ENCODE measurements at places on chromosomes 3 and 15.

GRCh38 chr3:126057936-126058335 lies 26.0 kb downstream of the SLC41A3 start:
- no peak for DNase-seq

DNA sequence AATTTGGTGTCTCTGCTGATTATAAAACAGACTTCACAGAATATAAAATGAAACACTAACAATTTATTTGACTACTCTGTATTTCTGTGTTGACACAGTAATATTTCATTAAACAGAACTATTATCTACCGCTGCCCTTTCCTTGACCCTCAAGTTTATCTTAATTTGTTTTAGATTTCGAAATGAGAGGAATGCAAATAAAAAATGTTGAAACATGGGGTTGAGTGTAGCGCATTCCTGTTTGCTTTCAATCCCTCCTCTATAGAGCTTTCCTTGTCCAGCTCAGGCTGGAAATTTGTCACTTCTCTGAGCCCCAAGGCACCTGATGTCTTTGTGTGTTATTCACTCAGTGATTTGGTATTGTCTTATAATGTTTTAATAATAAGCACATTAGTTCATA lies 550.2 kb downstream of the ZBBX start:
- no peak for DNase-seq

GRCh38 chr15:95973566-95974256 lies 356.8 kb upstream of the NR2F2 start:
- DNase-seq, result no peak

- no peak for DNase-seq
These were observed 212.3 kb upstream of the BHLHE40 start for GRCh38 chr3:4766716-4767499.

Data from activated CD4-positive, alpha-beta T cell treated with anti-CD3 and anti-CD28 coated beads, Interleukin-2, amount 50 U/mL, for 4 hours (primary cell).